ENCODE measurements at places on chromosomes 2 and 18.

DNA sequence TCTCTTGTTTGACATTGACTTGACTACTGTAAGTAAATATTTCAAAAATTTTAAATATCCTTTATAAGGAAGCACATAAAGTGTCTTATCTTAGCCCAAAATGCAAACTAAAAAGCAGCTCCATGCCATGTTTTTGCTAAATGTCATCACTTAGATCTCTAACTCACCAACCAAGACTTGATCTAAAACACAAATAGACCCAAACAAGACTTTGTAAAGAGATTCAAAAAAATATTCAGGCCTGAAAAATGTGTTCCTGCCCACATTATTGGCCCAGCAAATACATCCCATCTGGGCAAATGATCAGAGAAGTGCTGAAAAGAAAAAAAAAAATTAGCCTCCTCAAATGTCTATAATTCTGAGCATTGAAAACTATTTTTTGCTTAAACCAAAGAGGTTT lies 187.6 kb downstream of the MREG start:
- DNase-seq = no peak

DNA sequence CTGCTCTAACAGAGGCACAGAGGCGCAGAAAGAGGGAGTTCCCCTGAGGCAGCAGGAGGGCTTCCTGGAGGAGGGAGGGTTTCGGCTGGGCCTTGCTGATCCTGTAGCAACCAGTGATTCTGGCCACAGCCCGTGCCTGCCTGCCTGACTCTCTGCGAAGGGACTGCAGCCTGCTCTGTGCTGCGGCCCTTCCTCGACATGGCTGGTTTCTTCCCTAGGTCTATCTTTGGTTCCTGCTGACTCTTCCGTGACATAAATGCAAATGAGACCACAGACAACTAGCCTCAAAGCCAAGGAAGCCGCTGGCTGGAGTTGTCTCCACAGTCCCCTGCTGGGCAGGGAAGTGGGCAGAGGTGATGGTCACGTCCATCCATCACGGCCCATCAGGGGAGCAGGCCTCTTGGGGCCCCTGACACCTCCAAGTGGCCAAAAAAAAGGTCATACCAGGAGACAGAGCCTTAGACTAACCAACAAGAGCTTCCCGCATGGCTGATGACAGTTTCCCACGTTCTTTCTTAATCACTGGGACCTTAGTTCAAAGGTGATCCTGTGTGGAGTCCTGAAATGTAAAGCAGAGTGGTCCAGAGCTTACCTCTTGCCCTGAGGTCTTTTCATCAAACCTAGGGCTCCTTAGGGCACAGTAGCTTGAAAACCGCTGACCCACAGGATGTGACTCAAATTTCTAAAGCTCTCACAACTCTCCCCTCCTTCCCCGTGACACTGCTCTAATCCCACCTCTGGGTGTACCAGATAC lies 55.3 kb downstream of the HS1BP3 start:
- no peak for DNase-seq

- no peak for DNase-seq
Observed at GRCh38 chr2:238916875-238917590, 69.1 kb downstream of the TWIST2 start.

GRCh38 chr18:55300936-55301531 lies 287.0 kb downstream of the TCF4 start:
- no peak for DNase-seq

DNA sequence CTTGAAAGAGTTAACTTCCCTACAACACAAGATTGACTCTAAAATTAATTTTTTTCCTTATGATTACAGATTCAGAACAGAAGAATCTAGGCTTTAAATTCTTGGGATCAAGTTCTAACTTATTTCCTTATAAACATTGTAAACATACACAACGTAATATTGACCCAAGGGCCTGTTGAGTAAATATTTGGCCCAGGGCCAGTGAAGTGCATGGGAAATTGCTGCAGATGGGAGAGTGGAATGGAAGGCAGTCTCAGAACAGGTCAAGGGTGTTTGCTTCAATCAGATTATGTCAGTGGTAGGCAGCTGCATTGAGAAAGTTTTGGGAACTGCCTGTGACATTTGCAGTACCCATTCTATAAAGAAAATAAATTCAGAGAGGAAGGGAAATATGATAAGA lies 137.6 kb downstream of the MYO1B start:
- no peak for DNase-seq

All from activated naive CD4-positive, alpha-beta T cell treated with anti-CD3 and anti-CD28 coated beads for 36 hours (primary cell).